ENCODE measurements at places on chromosomes 5 and 9. TPM values are rescaled to one million over a fixed set of nuclear protein-coding genes. Genes with fewer than 3 reads are reported as not detected.

The TAF11L12 gene
- not detected for total RNA-seq

The MYOT gene
- 1.5 TPM for total RNA-seq

The SIMC1 gene
- 22.5 TPM for total RNA-seq

The DNAI1 gene
- total RNA-seq = 7.8 TPM

The CATSPER3 gene
- 1.2 TPM for total RNA-seq

The MAPK9 gene
- 128 TPM for total RNA-seq

The PCDHGA3 gene
- total RNA-seq = 7.9 TPM

The GAS1 gene
- 7.9 TPM for total RNA-seq

The FUT7 gene
- total RNA-seq = not detected

The LMX1B gene
- not detected for total RNA-seq

The CNTNAP3B gene
- 29.4 TPM for total RNA-seq

The SLC45A2 gene
- 1.4 TPM for total RNA-seq

The SLCO6A1 gene
- total RNA-seq = not detected

The CRB2 gene
- 18.8 TPM for total RNA-seq

The PCDHA13 gene
- total RNA-seq = 4.0 TPM

The QRFP gene
- not detected for total RNA-seq

The ZDHHC11B gene
- total RNA-seq = 85.7 TPM

The TTC16 gene
- total RNA-seq = 0.50 TPM

The MSX2 gene
- total RNA-seq = 1.7 TPM

The RAD23B gene
- total RNA-seq = 93.6 TPM

The EDIL3 gene
- total RNA-seq = 132 TPM

The DRD1 gene
- total RNA-seq = 12.9 TPM

The ARHGEF37 gene
- 40.2 TPM for total RNA-seq

The SLC46A2 gene
- 0.50 TPM for total RNA-seq

The EGFLAM gene
- total RNA-seq = 0.19 TPM

The UIMC1 gene
- 48.3 TPM for total RNA-seq

The PCDHA4 gene
- total RNA-seq = 5.7 TPM

The SNCAIP gene
- 7.9 TPM for total RNA-seq

The FIBCD1 gene
- 1.1 TPM for total RNA-seq

The ZNF883 gene
- total RNA-seq = 8.6 TPM

The F12 gene
- total RNA-seq = 7.7 TPM

The TERT gene
- not detected for total RNA-seq

The PAPPA gene
- total RNA-seq = 0.26 TPM

The CKS2 gene
- total RNA-seq = 3.4 TPM

The WDR31 gene
- 12.3 TPM for total RNA-seq

The TOR2A gene
- 17.4 TPM for total RNA-seq

The LCP2 gene
- total RNA-seq = 17.9 TPM

The CCL27 gene
- total RNA-seq = 2.0 TPM

The ADCY2 gene
- total RNA-seq = 193 TPM

The PPP6C gene
- 41.0 TPM for total RNA-seq

The UBE2QL1 gene
- total RNA-seq = 63.6 TPM

The SIT1 gene
- not detected for total RNA-seq

The CYLC2 gene
- total RNA-seq = not detected

The GCNT1 gene
- total RNA-seq = 4.7 TPM

The CSF1R gene
- total RNA-seq = 23.5 TPM

The IL9 gene
- total RNA-seq = not detected

The PCDHAC2 gene
- 40.6 TPM for total RNA-seq

The SLC6A7 gene
- 54.5 TPM for total RNA-seq

The IFNA13 gene
- total RNA-seq = 0.95 TPM

The KCNMB1 gene
- 0.53 TPM for total RNA-seq

The SHC3 gene
- 121 TPM for total RNA-seq

The BTNL8 gene
- 0.67 TPM for total RNA-seq

The FREM1 gene
- total RNA-seq = 2.9 TPM

The C5orf46 gene
- total RNA-seq = not detected

The ORM2 gene
- total RNA-seq = not detected

The ZBTB34 gene
- total RNA-seq = 10.6 TPM

The SYNPO gene
- total RNA-seq = 201 TPM
